ENCODE measurements at places on chromosomes 2 and 18. TPM values are rescaled to one million over a fixed set of nuclear protein-coding genes. Genes with fewer than 3 reads are reported as not detected.

The C2orf66 gene
- total RNA-seq, result 0.14 TPM

The ALKAL2 gene
- total RNA-seq, result not detected

The FOXI3 gene
- not detected for total RNA-seq

The SCN7A gene
- not detected for total RNA-seq

The CNDP2 gene
- total RNA-seq, result 80.1 TPM

The SIX3 gene
- total RNA-seq, result 1.9 TPM

The SNED1 gene
- 0.54 TPM for total RNA-seq
